ENCODE measurements at places on chromosomes 6 and 20.
A peak's percentile ranks its signal among the peaks of the same experiment; 100 is the strongest.

- DNase-seq = no peak
These were observed 577.2 kb upstream of the FLRT3 start for GRCh38 chr20:14914633-14915032.

DNA sequence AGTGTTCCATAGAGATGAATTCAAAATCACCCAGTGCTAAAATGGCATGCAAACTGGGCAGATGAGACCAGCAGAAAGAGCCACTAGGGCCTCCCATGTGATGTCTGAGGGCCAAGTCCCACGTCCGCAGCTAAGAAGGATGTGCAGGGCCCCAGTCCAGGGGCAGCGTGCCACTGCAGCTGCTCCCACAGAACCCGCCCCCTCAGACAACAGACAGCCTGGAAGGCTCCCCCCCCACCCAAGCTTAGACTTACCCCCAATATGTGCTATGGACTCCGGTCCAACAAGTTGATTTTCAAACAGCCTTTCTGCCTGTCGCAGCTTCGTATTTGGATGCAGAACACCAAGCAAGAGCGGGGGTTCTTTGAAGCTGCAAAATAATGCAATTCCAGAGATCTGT, 14.0 kb downstream of the APMAP start:
- no peak for DNase-seq

DNA sequence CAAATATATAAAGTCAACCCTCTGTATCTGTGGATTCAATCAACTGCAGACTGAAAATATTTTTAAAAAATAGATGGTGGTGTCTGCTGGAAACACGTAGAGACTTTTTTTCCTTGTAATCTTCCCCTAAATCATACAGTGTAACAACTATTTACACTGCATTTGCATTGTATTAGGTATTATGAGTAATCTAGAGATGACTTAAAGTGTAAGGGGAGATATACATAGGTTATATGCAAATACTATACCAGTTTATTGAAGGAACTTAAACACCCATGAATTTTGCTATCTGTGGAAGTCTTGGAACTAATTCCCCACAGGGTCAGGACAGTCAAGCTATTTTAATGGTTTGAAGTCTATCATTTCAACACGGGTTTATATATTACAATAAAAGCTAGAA, 10.2 kb downstream of the HDAC2 start:
- DNase-seq = no peak

DNA sequence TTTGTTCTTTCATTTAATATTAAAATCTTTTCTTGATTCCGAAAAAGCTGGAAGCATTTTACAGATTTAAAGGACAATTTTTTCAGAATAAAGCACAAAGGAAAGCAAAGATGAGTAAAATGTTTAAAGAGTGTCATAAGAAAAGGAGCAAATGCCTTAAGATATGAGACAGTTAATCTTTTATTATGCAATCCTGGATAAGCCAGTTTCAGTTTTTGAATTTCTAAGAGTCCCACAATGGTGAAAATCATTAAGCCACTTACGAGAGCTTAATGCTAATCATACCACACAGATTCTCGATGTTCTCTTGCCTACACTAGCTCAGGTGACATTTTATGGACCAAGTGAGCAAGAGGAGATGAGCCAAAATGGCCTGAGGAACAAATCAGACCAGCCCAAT, 103.7 kb upstream of the RNF217 start:
- DNase-seq = no peak

DNA sequence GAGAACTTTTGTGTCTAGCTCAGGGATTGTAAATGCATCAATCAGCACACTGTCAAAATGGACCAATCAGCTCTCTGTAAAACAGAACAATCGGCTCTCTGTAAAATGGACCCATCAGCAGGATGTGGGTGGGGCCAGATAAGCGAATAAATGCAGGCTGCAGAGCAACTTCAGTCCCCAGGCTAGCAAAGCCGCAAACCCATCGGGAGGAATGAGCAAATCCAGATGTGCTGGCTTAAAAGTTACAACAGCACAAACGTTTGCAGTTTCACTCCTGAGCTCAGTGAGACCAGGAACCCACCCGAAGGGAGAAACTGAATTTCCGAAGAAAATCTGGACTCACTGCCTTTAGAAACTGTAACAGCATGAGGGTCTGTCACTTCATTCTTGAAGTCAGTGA, 21.9 kb upstream of the MBOAT1 start:
- no peak for DNase-seq

DNA sequence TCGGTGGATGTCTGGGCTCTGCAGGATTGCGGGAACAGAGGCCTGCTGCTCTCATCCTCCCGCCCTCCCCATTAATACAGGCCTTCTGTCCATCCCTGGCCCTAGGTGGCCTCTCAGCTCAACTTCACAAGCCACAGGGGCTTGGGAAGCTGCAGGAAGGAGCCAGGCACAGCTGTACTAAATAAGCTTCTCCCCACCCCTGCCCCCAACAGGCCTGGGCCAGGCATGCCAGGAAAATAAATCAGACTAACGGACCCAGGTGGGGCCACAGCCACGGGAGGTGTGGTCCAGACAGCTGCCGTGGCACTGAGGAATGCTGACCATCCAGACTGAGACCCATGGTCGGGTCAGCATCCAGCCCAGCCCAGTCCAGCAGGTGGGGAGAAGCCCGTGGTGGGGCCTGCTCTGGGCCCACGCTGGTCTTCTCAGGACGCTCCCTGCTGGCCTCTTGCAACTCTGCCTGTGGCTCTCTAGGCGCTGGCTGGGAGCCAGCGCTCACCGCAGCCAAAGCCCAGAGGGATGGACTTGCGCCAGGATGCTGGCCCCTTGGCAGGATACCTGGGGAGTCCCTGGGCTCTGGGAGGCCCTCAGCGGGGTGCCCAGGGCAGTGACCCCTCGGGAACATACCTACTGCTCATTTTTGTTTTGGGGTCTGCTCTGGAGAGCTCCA, 8.6 kb upstream of the YTHDF1 start:
- DNase-seq = no peak

- no peak for DNase-seq
These were observed 44.8 kb upstream of the ENPP1 start for GRCh38 chr6:131762984-131763383.

DNA sequence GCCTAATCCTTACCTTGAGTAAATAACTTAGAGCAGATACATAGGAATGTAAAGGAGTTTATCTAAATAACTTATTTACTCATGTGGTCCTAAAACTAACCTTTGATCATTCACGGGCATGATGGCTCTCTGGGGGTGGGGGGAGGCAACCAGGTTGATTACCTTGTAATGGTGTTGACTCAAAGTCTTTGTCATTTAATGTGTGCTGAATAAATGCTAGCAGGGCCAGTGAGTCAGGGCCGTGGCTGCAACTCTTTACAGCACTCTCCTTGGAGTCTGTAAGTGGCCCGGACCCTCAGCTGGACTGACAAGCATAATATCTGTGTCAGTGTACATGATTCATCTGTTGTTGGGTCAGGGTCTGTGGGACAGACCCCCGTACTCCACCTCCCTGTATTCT, 203.0 kb downstream of the EPM2A start:
- DNase-seq = no peak

DNA sequence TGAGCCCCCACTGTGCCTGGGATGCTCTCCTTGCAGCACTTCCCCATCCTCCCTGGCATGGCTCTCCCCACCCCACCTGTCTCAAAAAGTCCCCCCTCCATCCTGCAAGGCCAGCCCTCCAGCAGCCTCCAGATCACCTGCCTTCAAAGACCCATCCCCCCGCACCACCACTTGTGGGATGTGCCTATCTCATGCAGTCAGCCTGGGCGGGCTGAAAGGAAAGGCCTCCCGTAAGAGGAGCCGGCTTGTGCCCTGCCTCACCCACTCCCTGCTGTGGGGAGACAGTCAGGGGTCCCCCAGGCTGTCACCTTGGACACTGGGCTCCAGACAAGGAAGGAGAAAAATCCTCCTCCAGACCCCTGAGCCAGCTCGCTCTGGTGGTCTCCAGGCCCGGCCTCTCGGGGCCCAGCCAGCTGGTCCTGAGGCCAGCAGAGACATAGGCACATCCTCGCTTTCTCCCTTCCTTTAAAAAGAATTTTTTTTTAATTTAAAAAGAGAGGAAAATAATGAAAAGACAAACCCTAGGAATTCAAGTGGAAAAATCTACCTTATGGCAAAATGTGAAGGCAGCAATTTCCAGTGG, 77.3 kb downstream of the GRM4 start:
- no peak for DNase-seq

DNA sequence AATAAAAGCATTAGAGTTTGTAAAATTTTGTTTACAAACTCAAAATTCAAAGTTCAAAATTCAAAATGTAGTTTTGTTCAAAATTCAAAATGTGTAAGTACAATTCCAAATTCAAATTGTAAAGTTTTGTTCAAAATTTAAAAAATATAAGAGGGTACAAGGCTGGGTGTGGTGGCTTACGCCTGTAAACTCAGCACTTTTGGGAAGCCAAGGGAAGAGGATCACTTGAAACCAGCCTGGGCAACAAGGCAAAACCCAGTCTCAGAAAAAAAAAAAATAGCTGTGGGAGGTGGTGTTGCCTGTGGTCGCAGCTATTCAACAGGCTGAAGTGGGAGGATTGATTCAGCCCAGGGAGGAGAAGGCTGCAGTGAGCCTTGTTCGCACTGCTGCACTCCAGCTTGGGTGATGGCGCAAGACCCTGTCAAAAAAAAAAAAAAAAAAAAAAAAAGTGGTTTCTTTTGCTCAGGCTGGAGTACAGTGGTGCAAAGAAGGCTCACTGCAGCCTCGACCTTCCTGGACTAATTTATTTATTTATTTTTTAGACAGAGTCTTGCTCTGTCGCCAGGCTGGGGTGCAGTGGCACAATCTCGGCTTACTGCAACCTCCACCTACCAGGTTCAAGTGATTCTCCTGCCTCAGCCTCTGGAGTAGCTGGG, 5.4 kb upstream of the ZBTB12 start:
- DNase-seq = no peak

GRCh38 chr6:131216246-131216645, 81.0 kb downstream of the AKAP7 start:
- no peak for DNase-seq

- DNase-seq = no peak
These were observed 2.4 kb upstream of the SCGN start for GRCh38 chr6:25649611-25650010.

GRCh38 chr6:29665942-29666825, 9.3 kb downstream of the MOG start:
- no peak for DNase-seq

DNA sequence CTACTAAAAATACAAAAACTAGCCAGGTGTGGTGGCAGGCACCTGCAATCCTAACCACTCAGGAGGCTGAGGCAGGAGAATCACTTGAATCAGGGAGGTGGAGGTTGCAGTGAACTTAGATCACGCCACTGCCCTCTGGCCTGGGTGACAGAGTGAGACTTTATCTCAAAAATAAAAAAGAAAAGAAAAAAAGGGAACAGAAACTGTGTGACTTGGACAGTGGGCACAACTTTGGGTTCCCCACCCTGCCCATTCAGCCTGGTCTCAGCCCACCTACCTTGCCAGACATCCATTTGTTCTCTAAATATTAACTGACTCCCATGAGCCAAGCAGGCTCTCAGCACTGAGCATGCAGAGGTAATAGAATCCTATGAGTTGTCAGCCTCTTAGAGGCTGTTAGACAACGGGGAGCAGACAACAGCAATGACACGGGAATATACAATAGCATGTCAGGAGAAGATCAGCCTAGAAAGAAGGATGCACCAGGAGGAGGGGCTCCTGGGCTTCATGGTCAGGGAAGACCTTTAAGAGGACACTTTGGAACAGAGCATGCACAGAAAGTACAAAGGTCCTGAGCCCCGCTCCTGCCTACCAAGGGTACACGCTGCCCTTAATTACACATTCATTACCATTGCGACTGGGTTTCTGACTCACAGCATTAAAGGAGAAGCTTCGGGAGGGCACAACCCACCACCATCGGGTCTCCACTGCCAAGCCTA, 20.0 kb downstream of the FAM209B start:
- DNase-seq = no peak

DNA sequence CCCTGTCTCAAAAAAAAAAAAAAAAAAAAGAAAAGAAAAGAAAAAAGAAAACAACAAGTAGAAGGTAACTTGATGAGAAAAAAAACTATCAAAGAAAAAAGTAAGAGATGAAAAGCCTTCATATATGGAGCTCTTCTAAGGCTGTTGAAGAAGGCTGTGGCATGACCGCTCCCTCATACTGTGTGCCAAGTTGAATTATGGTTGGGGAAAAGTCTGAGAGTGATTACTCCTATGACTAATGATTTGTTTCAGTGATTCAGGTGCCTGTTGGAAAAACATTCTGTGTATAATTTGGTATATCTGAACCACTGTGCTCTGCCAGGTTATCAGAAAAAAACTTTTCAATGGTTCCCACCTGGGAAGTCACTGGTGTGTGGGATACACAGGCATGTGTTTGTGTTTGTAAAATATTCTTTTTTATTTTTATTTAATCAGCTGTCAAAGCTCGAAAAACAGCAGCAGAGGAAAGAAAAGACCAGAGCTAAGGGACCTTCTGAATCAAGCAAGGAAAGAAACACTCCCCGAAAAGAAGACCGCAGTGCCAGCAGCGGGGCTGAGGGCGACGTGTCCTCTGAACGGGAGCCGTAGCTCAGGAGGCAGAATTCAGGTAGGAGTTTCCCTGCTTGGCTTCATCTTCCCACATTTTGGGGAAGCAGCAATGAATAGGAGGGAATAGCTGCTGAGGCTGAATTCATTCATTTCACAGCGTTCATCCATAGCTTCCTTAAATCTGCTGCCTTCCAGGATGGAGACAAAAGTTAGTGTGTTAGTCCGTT, 69.7 kb upstream of the SCP2D1 start:
- DNase-seq = no peak

DNA sequence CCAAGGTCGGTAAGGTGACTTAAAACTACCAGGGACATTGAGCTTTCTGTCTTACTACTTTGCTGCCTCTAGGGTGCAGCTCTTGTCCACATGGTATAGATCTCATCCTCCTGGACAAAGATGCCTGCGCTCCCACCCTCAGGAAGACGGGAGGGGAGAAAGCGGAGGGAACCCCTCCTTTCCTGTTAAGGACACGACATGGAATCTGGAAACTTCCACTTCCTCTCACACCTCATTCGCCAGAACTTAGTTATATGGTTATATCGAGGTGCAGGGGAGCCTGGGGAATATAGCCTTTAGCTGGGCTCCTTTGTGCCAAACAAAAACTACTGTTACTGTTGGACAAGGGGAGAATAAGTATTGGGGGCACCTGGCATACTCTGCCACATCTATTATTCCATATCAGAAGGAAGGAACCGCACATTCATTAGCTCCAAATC, 224.3 kb upstream of the TSHZ2 start:
- peak; percentile 78 for DNase-seq

DNA sequence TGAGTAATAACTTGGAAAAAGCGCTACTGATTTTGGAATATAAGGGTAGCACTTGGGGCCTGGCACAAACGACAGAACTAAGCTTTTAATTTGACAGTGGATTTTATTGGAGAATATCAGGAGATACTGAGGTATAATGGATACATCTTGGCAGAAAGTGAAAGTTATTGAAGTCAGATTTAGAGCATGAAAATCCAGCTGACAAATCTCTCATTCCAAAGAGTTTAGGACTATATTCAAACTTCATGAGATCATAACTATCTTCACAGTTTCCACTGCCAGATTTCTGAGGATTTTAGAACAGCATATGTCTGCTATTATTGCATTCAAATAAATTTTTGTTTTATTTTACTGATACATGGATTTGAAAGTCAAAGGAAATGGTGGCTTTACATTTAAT, 132.3 kb upstream of the THEMIS start:
- DNase-seq = no peak

- DNase-seq = no peak
These were observed 37.0 kb downstream of the MC3R start for GRCh38 chr20:56285496-56285895.

GRCh38 chr20:49163696-49164095, 24.4 kb downstream of the STAU1 start:
- no peak for DNase-seq
